ENCODE measurements at places on chromosomes 4 and X. TPM values are rescaled to one million over a fixed set of nuclear protein-coding genes. Genes with fewer than 3 reads are reported as not detected.

The SORCS2 gene
- 4.6 TPM for total RNA-seq

- no peak for DNase-seq
Measured at GRCh38 chr4:53914313-53915016, 149.9 kb downstream of the CHIC2 start.

DNA sequence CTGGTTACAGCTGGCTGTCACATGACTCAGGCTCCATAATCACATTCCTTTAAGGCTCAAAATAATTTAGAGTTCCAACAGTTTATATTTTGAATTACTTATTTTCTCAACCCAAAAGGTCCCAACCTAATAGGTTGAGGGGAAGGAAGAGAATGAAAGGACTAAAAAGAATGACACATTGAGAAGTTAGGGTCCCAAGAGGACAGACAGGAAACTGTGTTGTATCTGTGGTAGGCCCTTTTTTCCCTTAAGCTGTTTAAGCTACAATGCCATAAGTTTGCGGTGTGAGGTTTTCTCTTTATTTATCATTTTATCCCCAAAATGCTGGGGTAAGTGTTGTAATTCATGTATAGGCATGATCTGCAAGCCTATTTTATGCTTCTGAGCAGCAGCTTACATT lies 290.2 kb downstream of the ZNF674 start:
- DNase-seq, result no peak

The ZXDA gene
- total RNA-seq, result 4.8 TPM

DNA sequence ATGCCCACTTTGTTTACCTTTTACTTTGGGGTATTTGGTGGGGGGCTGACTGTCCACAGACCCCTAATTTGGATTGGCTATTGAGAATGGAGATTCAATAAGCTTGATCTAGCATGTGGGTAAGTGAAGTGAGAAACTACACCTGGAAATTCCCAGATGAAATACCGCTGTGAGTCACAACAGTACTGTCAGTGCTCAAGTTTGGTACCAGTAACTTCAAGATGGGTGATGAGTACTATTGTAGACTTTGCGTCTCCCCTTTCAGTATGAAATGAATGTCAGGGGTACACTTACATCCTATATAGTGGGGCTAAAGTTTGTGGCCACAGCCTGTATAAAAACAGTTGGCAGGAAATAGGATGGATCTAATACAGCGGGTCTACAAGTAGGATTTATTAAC lies 33.3 kb downstream of the HMGN5 start:
- no peak for DNase-seq

DNA sequence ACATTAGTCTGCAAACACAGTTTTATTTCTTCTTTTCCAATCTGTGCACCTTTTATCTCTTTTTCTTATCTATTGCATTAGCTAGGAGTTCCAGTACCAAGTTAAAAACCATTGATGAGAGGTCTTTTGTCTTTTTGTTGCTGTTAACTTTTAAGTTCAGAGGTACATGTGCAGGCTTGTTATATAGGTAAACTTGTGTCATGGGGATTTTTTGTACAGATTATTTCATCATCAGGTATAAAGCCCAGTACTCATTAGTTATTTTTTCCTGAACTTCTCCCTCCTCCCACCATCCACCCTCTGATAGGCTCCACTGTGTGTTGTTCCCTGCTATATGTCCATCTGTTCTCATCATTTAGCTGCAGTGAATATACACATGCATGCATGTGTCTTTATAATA lies 349.9 kb downstream of the PDHA2 start:
- no peak for DNase-seq

GRCh38 chrX:112147206-112147605 lies 64.6 kb upstream of the TRPC5 start:
- no peak for DNase-seq

- no peak for DNase-seq
Measured at GRCh38 chr4:158079661-158080060, 93.2 kb downstream of the GASK1B start.

DNA sequence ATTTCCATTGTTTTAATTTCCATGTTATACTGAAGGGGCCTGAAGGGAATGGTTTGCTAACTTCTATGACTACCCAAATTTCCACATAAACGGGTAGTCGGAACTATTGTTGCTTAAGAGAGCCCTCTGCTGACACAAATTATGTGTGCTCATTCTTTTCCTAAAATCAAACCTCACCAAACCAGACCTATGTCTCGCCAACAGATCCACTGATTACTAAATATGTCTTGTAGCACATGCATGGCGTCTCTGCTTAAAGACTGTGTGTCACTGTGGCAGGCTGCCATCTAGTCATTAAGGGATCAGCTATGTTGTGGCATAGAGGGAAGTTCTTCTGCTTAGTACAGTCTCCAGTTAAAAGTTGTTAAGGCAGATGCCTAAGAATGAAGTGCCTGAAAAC lies 25.1 kb downstream of the PIR start:
- DNase-seq, result no peak

- no peak for DNase-seq
Measured at GRCh38 chr4:159144112-159144694, 41.3 kb downstream of the RAPGEF2 start.

- DNase-seq, result no peak
Measured at GRCh38 chr4:31557437-31557836, 837.3 kb downstream of the PCDH7 start.

The NAP1L2 gene
- 1.5 TPM for total RNA-seq

- no peak for DNase-seq
Measured at GRCh38 chr4:143362349-143363046, 25.8 kb downstream of the GAB1 start.

The GLRA3 gene
- total RNA-seq, result not detected

- no peak for DNase-seq
Measured at GRCh38 chr4:165094873-165095272, 17.8 kb downstream of the TMEM192 start.

The CDKL5 gene
- 4.5 TPM for total RNA-seq

DNA sequence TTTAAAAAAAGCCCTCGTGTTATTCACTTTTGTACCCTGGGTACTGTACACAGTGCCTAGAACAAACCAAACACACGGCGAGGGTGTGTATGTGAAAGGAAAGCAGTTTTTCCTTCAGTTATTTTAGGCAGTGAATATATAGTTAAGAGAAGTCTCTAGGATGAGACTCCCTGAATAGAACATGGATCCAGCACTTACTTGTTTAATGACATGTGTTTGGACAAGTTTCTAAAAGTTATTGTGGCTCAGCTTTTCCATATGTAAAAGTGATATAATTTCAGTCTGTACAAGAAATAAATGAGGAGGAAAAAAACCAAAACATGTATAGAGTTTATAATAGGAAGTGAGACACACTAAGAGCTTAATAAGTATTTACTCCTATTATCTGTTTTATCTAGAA lies 273.2 kb downstream of the ADGRL3 start:
- DNase-seq, result no peak

- DNase-seq, result no peak
Measured at GRCh38 chrX:121802881-121803412, 755.5 kb downstream of the GLUD2 start.

GRCh38 chr4:1499465-1499864 lies 93.2 kb upstream of the NKX1-1 start:
- DNase-seq, result no peak

- no peak for DNase-seq
Measured at GRCh38 chrX:143536176-143536575, 18.9 kb upstream of the SPANXN3 start.

GRCh38 chrX:110308220-110308619 lies 9.7 kb downstream of the AMMECR1 start:
- DNase-seq, result no peak

The PPEF2 gene
- total RNA-seq, result not detected

DNA sequence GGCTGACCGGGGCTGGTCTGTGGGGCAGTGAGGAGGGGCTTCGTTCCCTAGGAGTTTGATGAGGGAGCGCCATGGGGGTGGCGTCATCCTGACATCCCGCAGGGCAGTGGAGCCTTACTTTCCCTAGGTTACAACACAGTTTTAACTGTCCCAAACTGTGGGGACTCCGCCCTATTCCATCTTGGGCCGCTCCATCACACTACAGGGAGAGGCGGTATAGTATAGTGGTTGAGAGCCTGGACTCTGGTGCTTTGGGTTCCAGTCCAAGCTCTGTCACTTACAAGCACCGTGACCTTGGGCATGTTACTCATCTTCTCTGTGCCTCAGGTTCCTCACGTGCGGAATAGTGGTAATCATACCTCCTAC lies 44.2 kb downstream of the ZNF185 start:
- DNase-seq, result no peak

DNA sequence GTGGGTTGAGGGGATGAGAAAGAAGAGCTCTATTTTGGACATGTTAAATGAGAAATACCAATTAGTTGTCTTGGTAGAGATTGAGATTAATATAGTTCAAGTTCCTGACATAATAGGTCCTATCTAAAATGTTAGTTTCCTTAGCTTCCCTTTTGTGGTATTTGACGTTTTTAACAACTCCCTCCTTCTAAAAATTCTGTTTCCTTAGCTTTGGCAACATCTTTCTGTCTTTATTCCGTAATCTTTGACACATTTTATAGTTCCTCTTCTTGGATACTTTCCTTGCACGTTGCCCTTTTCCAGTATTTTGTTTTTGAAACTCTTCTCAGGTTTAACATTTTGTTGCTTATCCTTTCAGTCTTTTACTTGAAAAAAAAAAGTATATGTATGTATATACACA lies 36.9 kb downstream of the LAMTOR3 start:
- DNase-seq, result no peak

GRCh38 chr4:165766018-165766417 lies 107.0 kb upstream of the TLL1 start:
- no peak for DNase-seq

- DNase-seq, result no peak
Measured at GRCh38 chr4:188956566-188956965, 817.3 kb downstream of the TRIML1 start.

The PPP4R3C gene
- not detected for total RNA-seq

The NIPAL1 gene
- total RNA-seq, result 6.5 TPM

- DNase-seq, result no peak
Measured at GRCh38 chr4:12966726-12967125, 517.4 kb downstream of the RAB28 start.

DNA sequence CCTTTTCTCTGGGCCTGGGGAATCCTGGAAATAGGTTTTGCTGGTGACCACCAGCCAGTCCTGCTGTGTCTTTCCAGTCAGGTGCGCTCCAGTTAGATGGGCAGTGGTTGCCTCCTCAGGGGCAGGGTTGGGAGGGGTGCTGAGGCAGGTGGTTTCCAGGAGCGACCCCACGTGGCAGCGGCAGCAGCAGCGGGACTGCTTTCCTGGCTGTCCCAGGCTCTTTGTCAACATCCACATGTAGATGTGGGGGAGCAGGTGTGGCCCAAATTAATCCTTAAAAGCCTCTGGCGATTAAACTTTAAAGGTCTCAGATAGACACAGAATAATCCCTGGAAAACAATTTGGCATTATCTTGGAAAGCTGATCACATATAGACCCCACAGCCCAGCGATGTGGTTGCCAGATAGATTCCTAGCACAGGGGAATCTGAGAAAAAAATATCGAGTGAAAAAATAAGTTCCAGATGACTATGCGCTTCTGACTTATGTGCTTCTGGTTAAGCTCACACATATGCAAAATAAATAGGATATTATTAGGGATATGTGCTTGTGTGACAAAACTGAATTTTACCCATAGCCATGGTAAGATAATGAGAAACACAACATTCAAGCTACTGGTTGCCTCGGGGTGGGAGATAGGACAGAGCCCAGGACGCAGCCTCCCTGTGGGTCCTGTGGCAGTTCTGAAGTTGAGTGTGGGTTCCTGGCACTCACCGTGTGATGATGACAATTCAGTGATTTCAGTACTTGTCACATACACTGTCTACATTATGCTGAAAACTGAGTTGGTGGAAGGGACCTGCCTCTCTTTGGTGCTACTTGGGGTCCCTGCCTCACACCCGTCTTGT lies 336.4 kb downstream of the ARHGAP10 start:
- DNase-seq, result no peak

GRCh38 chrX:21757960-21758359 lies at the start of gene SMPX:
TSS of gene SMPX (minus strand) at chrX:21758116. CDS start at chrX:21754290, 3,826 bp downstream.
- DNase-seq, result no peak

- no peak for DNase-seq
Measured at GRCh38 chrX:10032147-10032546, 65.0 kb downstream of the CLDN34 start.

GRCh38 chr4:110989125-110989524 lies 366.2 kb upstream of the PITX2 start:
- DNase-seq, result no peak

DNA sequence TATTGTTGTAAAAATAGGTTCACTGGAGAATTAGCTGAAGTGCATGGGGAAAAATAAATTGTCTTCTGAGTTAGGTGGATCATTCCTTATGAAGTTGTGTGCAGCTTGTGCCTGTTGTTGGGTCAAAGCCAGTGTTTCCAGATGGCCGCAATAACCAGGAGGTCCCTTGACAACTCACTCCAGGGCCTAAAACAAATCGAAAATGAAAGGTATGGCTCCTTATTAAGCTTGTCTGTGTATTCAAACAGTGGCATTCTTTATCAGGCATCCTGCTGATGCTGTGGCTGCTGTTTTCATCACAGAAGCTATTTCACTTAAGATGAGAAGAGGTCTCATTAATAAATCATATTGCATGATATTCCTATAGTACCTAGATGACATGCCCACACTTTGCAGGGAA lies 80.2 kb downstream of the GRIA2 start:
- no peak for DNase-seq

DNA sequence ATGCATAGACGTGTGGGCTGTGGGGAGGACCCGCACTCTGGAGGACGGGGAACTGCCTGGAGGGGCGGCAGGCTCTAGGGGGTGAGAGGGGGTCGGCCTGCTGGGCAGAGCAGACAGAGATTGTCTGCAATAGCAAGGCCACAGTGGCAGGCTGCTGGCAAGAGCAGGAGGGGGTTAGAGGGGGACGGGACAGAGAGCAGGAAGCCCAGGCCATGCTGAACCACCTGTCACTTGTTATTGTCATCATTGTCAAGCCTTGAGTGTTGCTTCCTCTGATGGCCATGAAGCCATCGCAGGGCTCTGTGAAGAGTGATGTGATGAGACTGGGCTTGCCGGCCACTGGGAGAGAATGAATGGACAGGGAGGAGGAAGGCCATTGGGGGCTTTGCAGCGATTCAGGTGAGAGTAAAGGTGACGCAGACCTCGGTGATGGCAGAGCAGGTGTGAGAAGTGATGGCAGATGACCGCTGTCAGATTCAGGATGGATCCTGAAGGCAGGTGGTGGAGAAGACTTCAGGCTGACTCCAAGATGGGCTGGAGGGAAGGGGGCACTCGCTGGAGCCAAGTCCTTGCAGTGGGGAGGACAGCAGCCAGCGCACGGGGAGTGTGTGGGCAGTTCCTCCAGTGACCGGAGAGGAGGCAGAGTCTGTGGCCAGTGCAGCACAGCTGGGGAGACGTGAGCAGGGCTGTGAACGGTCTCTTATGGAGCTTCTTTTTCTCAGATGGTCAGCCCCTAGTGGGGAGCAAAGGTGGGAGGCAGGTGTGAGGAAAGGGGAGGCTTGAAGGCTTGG lies 43.6 kb downstream of the HTT-AS start:
- DNase-seq, result no peak
